Dermis microvascular lymphatic vessel endothelial cell (primary cell): ENCODE measurements at places on chromosomes 7 and 10.

DNA sequence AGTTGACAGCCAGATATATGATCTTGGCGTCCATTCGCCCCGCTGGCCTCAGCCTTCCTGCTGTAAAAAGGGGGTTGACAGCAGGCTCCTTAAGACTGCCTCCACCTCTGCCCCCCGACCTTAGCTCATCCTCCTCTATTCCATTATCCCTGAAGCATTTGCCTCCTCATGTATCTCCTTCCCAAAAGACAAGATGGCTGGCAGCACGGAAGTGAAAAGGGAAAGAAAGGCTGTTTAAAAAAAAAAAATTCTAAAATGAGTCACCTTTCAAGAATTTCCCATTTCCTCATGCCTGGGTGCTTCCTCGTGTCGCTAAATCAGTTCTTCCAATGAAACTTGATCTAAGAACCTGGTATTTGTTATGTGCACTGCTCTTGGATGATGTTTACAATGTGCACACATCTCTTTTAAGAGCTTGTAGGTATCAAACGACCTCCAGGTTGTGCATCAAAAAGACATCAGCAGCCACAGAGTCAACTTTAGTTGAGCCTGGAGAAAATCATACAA is 1.7 kb downstream of the SCRN1 start:
- DNase-seq, result peak; percentile 79

DNA sequence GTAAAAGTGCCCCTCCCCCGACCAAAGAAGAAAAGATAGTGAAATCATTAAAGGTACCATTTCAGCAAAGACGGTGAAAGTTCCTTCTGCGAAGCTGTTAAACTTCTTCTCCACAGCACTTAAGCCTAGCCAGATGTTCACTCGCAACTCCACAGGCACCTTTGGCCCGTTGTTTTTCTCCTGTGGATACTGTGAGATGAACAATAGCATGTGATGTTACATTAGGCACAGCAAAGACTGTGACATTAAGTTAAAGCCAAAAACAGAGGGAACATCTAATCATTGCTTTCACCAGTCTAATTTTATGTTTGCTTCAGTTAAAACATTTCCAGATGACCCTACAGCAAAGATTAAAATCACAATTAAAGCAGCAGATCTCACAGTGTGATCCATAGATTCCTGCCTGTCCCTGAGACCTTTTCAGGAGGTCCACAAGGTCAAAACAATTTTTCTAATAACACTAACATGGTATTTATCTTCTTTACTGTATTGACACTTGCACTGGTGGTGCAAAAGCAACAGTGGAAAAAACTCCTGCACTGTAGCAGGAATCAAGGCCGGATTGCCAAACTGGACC is 112.5 kb downstream of the MYOF start:
- DNase-seq, result no peak

GRCh38 chr7:32062150-32062549 is 8.1 kb downstream of the PDE1C start:
- DNase-seq, result peak; percentile 9

GRCh38 chr7:3879355-3880075 is 578.5 kb downstream of the SDK1 start:
- DNase-seq, result no peak

DNA sequence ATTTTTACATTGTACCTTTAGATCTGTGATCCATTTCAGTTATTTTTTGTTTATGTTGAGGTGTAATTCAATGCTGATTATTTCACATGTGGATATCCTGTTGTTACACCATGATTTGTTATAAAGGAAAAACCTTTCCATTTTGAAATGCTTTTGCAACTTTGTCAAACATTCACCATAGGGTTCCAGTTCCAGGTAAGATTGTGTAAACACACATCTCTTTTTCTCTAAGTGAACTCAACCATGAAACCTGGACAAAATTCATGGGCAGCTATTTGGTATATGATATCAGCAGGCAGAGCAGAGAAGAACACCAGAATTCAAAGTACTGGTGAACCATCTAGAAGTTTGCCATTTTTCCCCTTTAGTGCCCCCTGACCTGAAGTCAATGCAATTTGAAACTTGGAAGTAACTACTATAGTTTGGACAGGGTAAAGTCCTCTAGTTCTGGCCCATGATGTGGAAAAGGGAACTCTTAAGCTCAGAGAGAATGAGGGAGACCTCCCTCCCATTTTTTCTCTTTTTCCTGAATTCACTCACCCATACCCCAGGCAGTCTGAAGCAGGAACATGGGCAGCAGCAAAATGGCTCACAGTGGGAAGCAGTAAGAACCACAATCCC is 446.1 kb downstream of the ATRNL1 start:
- no peak for DNase-seq

GRCh38 chr10:21368022-21368582 is 157.4 kb downstream of the SKIDA1 start:
- no peak for DNase-seq

DNA sequence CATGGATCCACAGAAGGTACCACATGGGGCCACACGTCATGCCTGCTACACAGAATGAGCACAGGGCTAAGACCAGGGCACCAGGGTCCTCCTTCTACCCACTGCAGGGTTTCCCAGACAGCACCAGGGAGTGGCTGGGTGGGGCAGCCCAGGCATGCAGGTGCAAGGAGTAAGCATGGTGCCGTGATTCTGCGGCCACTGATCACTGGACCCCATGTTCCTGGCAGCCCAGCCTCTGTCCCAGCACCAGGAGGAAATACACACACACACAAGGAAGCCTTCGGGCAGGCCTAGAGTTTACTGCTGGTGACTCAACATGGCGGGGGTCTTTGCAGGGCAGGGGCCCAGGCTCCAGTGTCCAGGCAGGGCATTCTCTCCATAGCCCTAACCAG is 13.9 kb downstream of the ATP6V1F start:
- DNase-seq, result no peak

DNA sequence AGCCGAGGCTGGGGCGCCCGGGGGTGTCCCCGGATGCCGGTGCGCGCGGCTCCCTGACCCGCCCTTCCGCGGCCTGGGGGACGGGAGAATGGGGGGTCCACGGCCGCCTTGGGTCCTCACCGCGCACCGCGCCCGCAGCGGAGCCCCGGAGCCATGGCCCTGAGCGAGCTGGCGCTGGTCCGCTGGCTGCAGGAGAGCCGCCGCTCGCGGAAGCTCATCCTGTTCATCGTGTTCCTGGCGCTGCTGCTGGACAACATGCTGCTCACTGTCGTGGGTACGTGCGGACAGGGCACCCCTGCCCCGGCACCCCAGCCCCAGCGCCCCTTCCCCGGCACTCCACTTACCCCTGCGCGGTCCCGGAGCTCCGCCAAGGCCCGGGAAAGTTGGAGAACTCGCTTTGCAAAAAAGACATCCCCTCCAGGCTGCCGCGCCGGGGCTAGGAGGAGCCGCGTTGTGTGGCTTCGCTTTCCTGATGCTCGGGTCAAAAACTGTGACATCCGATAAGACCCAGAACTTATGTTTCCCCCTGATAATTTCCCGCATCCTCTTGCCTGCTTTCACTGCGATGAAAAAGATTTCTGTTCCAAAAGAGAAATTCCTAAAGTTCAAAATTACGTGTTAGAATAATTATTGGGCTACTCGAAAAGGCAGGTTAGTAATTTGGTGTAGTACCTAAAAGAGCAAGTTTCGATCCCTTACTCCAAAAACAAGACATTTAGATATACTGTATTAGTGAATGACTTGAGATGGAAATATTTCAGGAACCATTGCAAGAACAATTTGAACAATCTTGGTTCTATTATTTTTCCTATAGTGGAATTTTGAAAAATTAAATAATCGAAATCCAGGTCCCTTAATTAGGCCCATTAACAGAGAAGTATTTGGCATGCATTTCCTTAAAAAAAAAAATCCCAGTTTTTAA is 888 bp downstream of the SLC18A2 start:
- DNase-seq, result no peak

DNA sequence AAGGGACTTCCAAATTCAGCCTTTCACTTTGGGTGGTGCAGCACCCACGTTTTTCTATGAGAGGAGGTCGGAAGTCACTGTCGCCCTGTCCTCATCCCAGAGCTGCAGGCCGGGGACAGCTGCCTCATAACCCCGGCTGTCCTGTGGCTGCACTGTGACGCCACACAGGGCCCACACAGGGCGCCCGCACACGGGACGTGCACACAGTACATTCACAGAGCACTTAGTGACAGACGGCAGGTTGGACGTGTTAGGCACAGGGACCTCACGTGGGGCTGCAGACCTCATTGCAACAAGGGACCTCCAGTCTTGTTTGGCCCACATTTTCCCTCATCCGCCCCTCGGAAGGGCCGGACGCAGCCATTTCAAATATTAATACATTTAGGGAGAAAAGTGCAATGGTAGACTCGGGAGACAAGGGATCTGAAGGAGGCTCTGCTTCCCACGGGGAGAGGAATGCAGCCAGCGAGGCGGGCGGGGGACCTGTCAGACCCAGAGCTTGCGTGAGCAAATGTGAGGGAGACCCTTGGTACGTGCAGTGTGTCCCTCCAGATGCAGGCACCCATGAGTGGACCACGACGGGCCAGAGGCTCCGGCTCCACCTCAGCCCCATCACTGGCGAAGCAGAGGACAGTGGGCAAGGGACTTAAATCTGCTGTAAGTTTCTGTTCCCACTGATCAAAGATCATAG is 86.7 kb downstream of the VOPP1 start:
- DNase-seq, result no peak
